Stimulated activated CD8-positive, alpha-beta memory T cell treated with anti-CD3 and anti-CD28 coated beads, Interleukin-4, amount 100 ng/mL, for 1 hour (primary cell): ENCODE measurements at places on chromosomes 5 and 9.

DNA sequence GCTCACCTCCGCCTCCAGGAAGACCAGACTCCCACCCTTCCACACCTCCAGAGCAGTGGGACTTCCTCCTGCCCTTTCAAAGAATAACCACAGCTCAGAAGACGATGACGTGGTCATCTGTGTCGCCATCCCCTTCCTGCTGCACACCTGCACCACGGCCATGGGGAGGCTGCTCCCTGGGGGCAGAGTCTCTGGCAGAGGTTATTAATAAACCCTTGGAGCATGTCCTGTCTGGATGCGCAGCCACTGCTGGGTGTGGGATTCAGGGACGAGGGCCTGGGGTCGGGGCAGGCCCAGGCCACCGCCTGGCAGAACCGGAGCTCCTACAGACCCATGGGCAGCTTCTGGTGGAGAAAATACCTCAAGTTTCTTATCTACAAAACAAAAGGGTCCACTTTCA, 5.0 kb downstream of the PAEP start:
- no peak for DNase-seq

GRCh38 chr5:133269691-133270090, 217.9 kb downstream of the HSPA4 start:
- no peak for DNase-seq

DNA sequence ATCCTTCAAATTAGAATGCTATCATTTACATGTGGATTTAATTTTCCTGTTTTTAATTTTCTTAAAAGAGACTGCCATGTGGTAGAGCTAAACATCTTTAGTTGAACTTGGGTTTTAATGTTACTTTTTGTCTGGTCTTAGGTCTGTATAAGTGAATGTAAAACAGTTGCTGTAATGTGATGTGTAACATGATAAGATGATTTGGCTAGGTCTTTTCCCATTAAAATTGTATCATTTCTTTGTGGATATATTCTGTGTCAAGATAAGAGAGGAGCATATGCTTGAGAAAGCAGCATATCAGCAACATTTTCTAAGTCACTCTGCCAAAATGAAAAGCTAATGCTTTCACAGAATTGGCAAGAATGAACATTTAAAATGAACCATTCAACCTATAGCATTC, 18.5 kb downstream of the TMEM167A start:
- DNase-seq: no peak

DNA sequence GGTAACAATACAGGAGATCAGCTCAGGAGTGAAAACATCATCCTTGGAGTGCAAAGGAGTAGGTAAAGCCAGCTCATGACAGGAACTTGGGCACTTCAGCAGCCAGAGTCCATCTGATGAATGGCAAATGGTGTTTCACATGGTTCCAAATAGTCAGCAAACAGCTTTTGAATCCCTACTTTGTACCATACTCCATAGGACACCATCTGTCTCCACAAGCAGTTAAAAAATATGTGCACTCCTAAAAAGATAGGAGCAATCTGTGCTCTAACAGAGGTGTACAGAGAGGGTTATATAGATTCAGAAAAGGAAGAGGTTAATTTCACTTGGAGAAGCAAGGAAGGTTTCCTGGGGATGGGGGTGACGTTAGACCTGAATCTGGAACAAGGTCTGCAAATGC, 21.6 kb upstream of the B4GALT1 start:
- no peak for DNase-seq

DNA sequence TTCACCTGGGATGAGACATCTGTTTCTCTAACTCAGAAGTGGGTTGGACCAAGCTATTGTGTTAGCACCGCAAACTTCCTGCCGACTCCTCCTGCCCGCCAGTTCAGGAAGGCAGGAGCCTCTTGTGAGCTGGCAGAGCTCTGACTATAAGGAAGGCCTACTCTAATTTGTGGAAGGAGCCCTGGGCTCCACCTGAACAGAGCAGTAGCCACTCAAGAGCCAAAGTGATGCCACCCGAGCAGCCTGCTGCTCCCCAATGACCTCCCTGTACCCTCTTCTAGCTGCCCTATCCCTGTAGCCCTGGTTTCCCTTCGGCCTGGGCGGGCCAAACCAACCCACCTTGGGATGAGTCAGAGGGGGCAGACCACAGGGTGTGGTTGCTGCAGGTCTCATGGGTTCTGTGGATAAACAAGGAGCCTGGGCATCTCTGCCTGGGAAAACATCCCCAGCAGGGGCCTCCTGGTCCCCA, 81.6 kb downstream of the PSD2 start:
- no peak for DNase-seq

DNA sequence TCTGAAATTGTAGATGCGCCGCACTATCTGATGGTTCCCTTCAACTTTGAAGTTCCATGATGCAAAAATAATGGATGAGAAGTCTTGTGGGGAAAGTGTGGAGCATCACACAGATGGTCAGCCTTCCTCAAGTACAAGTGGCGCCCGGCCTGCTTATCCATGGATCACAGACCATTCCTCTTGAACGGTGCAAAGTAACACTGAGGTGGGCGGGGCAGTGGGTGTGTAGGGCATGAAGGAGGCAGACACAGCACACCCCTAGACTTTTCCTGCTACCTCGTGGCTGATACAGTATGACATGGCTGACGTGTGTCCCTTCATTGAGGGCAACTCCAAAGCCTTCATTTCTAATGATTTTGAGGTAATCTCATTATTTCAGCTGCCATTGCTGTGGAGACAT, 2.5 kb upstream of the GNG10 start:
- no peak for DNase-seq

DNA sequence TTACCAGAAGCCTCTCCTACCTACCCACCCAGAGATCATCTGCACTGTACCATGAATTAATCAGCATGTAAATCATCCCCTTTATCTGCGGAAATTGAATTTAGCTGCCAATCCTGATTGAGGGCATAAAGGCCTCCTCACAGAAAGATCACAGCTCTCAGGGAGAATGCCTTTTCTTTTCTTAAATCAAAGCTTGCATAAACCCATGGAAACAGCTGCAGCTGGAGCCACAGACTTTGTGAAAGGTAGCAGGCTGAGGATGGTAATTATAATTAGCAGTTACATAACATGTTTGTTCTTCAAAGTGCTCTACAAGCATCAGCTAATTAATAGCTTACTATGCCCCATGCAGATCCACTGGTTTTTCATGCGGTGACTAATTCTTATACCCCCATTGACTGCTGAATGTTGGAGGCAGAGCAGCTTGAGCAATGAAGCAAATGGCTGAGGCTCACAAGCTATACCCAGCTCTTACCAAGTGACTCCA, 54.6 kb downstream of the SUSD1 start:
- DNase-seq: no peak

DNA sequence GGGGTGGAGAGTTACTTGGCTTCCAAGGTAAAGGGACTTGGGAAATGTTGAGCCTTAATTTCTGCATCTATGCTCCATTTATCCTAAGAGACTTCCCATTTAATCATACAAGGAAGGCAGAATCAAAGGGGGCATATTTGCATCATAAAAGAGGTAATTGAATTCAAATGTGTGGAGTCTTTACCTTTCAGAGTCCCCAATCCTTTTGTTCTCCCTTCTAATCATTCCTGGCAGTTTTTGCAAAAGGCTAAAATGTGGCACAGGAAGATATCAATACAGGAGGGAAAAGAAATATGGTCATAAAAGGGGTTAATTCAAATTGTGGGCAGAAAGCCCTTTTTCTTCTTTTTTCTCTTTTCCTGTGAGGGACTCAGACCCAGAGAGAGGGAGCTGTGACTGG, 69.5 kb downstream of the SFXN1 start:
- DNase-seq: no peak

DNA sequence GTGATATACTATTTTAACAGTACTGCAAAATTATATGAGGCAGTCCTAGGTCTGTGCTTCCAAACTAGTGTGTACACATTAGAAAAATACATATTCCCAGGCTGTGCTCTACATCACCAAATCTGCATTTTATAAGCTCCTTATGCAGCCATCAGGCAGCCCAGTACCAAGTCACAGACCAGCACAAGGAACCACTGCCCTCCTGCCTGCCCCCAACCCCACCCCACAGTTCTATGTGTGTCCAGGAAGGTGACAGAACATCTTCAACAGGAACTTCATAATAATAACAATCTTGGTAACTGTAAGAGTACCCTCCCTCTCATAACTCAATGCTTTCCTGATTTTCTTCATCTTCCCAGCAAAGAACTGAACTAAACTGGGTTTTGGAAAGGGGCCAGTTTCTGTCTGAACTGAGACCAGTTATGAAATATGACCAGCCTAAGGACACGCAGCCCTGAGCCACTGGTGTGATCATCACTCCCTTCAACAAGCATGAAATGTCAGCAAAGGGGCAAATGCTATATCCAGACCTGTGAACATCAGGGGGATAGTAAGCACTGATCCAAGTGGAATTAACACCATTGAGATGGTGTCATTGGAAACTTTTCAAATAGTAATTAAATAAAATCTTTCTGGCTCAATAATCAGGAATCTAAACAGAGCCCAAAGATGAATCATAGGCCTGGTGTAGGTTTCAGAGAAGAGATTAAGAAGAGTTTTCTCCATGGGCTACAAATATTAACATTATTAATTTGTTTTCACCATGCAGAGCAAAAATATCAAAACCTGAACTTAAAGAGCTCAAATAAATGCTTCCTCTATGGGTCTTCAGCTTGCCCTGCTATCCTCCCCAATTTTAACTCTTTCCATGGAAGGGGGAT, 82.1 kb downstream of the DPYSL3 start:
- no peak for DNase-seq

DNA sequence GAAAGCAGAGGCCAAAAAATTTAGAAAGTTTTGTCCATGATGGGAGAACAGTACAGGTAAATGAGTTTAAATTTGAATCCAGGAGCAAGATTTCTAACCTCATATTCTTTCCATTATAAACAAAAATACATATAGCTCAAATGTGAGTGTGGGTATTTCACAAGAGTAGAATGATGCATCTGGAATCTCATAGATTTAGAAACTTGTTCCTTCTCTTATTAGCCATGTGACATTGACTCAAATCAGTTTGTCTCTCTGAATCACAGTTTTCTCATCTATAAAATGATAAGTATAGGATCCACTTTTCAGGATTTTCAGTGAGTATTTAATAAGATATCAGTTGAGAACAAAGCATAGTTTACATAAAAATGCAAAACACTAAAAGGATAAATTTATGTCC, 436.3 kb upstream of the PAPPA start:
- no peak for DNase-seq

GRCh38 chr5:134240421-134240962, 14.6 kb upstream of the PPP2CA start:
- no peak for DNase-seq

DNA sequence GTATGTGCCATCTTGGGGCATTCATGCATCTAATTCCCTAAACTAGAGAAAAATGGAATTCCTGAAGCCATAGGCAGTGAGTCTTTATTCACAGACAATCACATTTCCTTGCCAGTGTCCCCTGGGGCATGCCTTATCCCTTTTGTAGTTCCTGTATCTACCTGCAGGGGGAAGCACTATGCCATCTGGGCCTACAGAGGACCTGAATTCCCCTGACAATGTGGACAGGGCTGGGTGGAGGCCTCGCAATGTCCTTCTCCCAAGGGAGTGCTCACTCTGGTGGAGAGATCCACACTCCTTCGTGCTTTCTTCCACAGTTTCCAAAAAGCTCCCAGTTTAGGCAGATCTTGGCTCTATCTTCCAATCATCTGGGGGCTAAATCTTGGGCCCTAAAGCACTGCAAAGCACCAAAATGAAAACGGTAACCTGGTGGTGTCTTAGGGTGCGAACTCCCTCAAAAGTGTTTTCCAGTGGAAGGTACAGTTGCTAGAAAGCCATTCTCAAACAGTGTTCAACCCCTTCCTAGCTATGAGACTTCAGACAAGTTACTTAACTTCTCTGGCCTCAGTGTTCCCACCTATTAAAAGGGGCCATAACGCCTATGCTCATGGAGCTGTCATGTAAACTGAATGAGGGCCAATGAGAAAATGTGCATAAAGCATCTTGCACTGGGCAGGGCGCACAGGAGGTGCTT, 17.5 kb downstream of the WHRN start:
- no peak for DNase-seq

GRCh38 chr9:132783006-132783405, 95.1 kb downstream of the AK8 start:
- no peak for DNase-seq

DNA sequence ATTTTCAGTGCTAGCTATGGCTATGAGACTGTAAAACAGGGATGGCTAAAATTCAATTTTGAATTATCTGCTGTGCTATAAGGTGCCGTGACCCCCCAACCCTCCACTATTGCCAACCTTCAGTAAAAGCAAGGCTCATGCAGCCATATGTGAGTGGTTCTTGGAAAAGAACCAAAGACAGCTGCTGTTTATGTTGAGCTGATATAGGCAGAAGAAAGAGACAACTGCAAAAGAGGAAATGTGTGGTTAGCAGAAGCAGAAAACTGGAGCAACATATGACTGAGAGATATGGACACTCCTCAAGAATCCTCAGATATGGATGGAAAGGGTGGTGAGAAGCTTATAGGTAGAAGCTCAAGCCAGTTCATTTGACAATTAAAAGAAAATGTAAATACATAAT, 200.3 kb downstream of the TLE1 start:
- no peak for DNase-seq

- DNase-seq: no peak
Observed at GRCh38 chr5:10552183-10553143, 11.4 kb upstream of the ANKRD33B start.

- no peak for DNase-seq
Observed at GRCh38 chr5:137340881-137341280, 158.2 kb downstream of the SPOCK1 start.

DNA sequence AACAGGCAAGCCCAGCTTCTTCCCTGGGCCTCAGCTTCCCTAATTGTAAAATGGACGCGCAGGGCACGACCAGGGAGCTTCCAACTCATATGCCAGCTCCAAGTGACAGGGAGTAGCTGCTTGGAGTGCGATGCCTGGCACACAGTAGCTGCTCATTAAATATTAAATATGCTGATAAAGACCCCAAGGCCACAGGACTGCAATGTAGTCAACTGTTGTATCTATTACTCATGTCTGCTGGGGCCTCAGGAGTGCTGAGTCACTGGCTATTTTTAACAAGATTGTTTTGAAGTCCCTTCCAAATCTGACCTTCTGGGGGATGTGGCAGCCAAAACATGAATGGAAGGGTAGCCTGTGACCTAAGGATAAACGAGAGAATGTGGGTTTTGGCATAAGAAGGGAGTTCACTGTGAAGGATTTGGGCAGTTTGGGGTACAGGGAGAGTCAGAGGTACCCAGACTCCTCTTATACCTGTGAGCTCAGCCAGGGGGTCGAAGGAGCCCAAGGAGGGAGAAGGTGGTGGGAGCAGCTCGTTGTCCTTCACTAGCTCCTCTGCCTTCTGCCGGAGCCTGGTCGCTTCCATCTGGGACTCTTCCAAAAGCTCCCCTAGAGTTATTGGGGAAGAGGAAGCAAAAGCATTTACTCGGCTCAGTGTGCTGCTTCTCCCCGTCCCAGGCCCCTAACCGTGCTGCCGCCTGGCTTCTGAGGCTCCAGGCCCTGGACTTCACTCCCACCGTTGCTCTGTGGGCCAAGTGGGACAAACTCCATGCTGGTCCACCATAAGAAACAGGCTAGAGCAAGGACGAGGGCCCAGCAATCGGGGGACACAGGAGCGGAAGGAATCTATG, 17.5 kb downstream of the TNIP1 start:
- DNase-seq: no peak

DNA sequence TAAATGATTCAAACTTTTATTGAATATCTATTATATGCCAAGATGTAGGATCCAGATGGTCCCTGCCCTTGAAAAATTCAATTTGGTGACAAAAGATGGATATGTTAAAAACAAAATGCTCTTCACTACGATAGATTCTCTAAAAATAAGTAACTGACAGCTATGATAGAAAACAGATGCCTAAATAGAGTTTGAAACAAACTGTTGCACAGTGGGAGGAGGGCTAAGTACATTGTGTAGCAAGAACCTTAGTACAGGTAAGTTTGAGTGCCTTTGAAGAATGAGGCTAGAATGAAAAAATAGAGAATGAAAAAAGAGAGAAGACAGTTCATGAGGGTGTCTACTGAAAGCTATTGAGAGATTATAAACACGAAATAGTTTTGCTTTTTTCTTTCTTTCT, 54.3 kb downstream of the HOMER1 start:
- DNase-seq: no peak
